ENCODE measurements at places on chromosomes 13 and 19.

- DNase-seq, result no peak
Observed at GRCh38 chr19:53810187-53810546, 13.9 kb downstream of the NLRP12 start.

GRCh38 chr13:49021953-49022352 lies 46.2 kb downstream of the FNDC3A start:
- no peak for DNase-seq

- DNase-seq, result no peak
Observed at GRCh38 chr19:16949496-16950023, 60.8 kb downstream of the F2RL3 start.

DNA sequence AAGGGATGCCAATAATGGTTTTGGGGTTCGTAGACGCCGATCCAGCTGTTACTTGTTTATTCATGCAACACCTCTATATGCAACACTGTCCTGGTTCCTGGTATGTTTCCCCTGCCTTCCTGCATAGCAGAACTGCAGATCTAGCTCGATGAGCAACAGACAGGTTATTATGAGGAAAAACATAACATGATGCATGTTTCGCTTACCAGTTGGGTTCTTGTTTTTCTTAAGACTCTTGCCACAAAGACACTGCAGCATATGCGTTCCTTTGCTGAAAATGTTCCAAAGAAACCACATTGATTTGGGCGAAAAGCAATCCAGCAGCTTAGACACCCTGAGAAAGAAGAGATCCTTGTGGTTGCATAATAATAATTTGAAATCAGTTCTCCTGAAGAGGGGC lies 583 bp downstream of the FGF14 start:
- no peak for DNase-seq

DNA sequence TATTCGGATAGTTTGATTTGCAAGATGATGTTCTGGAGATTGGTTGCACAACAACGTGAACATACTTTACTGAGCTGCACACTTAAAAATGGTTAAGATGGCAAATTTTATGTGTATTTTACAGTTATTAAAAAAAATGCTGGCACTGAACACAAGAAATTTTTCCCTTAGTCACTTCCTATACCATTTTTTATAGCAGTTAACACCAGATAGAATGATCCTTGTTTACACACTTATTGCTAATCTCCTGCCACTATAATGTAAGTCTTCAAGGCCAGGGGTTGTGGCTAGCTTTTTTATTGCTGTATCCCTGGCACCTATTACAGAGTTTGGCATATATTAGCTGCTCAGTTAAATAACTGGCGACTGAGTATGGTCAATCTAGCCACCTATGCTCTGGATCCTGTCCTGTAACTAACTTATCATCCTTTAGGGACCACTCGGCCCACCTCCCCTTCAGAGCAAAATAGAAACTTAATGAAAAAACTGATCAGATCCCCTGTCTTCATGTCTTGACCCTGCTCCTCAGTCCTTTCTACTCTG lies 2.0 kb upstream of the EBPL start:
- no peak for DNase-seq

GRCh38 chr19:38173291-38174041 lies 50.6 kb downstream of the DPF1 start:
- no peak for DNase-seq

DNA sequence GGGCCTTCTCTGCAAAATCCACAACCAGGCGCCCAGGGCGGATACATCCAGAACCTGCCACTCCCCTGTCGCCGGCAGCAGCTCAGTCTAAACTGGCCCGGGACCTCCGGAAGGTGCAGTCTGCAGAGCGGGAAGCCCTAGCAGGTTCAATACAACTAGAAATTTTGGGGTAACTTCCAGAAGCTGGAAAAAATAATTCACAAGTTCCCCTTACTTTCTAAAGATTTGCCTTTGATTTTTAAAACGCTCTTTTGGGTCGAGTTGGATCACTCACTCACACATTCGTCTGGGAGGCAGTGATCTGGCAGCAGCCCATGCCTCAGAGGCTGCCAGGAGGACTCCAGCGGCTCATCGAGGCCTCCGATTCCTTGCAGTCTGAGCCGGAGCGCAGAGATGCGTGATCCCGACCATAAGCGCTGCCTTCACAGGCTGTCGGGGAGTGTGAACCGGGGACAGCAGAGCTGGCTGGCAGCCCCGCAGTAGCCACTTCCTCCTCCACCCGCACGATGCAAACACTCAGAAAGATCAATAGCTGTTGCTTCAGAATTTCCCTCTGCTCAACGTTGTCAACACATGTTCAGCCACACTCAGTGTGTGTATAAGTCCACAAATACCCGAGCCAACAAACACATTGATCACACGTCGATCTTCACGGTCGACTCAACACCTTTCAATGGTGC lies 35.6 kb upstream of the ZNF507 start:
- no peak for DNase-seq

DNA sequence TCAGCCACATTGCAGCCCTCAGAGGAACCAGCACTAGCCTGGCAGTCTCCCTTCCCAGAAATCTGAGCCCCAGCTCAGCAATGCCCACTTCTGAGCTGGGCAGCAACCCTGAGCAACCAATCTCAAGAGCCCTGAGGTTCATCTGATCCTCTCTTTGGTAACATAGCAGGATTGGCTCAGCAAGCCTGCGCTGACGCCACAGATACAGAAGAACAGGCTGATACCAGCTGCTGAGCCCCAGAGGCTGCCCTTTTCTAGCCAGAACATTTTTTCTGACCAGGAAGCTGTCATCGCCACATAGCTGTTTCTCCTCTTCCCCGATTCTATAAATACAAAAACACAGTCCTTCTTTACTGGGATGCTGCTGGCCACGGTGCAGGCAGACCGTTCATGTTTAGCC lies 59.8 kb downstream of the TRPM4 start:
- DNase-seq, result no peak

- DNase-seq, result no peak
Observed at GRCh38 chr19:3617463-3617862, 9.1 kb downstream of the CACTIN start.

DNA sequence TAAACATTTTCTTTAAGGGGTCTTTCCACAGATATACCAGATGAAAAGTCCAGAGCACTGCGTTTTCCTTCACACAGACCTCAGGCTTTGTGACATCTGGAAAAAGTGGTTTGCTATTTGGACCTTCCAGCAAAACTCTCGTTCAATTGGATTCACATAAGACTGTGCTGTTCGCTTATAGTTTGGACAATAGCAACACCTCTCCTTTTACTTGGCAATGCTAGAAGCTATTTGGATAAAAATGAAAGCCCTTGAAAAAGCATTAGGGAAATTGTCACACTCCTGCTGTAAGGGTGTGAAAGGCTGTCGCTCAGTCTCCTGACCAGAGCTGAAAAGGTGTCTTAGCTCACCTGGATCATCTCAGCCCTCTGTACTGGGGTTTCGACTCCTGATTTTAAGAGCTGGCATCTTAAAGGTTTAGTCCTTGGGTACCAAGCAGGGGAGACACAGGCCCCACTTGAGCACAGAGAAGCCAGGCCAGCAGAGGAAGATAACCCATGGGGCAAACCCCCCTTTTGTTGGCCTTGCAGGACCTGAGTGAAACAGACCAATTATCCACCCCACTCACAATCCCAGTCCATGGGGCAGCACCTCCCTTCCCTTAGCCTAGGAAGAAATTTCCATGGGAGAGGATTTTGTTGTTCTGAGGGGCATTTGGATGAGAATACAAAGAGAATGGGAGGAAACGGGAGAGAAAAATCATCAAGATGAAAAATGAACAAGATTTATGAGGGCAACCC lies 257.6 kb downstream of the DLEU7 start:
- DNase-seq, result no peak

GRCh38 chr19:18219911-18220631 lies 6.2 kb downstream of the PDE4C start:
- DNase-seq, result no peak

DNA sequence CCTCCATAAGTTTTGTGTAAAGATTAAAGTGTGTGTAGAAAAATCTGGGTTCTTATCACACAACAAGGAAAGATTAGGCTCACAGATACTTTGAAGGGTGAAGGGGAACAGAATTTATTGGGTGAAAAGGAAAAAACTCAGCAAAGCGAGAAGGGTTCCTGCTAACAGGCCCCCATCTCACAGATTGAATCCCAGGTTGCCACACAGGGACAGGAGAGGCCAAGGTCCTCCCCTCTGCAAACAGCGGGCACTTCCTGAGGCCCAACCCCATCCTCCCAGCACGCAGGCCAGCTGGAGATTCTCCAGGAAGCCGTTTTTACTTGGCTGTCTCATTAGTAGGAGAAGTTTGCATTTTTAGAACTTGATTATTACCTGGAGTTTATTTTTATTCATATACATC lies 15.2 kb upstream of the ERCC5 start:
- DNase-seq, result no peak

DNA sequence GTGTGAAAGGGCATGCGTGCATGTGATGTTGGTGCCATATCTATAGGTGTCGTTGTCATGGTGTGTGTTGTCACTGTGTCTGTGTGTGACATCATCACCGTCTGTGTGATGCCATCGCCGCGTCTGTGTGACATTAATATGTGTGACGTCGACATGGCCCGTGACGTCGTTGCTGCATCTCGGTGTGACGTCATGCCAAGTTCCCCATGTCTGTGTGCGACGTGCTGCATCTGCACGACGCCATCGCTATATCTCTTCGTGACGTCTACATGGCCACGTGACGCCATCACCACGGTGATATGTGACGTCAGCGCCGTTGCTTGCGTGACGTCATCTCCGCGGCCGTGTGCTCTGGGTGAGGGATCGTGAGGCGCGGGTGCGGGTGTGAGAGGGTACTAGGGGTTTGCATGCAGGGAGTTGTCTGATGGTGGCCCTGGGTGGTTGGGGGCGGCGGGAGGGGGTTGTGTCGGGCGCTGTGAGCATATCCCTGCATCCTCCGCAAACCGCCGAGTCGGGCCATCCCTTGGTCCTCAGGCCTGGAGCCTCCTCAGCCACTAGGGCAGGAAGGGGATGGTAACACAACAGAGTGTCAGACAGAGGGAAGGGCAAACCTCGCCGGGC lies 14.6 kb downstream of the GTPBP3 start:
- no peak for DNase-seq

- no peak for DNase-seq
Observed at GRCh38 chr19:14632286-14632685, 42.4 kb downstream of the ADGRE3 start.

GRCh38 chr19:17703824-17704463 lies 15.3 kb upstream of the MAP1S start:
- DNase-seq, result peak; percentile 61

- no peak for DNase-seq
Observed at GRCh38 chr19:29855087-29855486, 43.3 kb downstream of the CCNE1 start.

- DNase-seq, result no peak
Observed at GRCh38 chr13:20363172-20363571, 131.1 kb upstream of the GJB6 start.

GRCh38 chr13:83794583-83794982 lies 87.7 kb downstream of the SLITRK1 start:
- no peak for DNase-seq

DNA sequence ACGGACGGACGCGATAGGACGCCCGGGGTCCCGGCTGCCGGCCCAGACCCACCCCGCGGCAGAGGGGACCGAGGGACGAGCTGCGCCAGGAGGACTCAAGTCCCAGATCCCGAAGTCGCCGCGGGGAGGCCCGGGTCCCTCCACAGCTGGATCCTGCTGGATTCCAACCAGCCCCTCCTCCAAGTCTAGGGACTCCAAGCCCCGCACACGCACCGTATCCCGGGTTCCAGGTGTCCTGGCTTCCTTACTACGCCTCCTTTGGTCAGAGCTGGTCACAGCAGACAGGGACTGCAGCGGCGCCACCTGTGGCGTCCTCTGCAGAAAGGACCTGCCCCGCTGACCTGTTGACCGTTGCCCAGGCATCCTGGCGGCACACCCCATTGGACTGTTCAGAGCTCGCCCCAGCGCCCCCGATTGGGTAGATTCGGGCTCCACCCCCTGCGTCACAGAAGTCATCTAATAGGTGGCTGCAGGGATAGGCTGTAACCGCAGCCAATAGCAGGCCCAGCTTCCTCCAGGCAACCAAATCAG lies 29.0 kb upstream of the ZNF709 start:
- no peak for DNase-seq

GRCh38 chr19:49069026-49069425 lies 3.5 kb downstream of the KCNA7 start:
- no peak for DNase-seq

GRCh38 chr19:46716672-46717033 lies 261 bp downstream of the PRKD2 start:
- no peak for DNase-seq

DNA sequence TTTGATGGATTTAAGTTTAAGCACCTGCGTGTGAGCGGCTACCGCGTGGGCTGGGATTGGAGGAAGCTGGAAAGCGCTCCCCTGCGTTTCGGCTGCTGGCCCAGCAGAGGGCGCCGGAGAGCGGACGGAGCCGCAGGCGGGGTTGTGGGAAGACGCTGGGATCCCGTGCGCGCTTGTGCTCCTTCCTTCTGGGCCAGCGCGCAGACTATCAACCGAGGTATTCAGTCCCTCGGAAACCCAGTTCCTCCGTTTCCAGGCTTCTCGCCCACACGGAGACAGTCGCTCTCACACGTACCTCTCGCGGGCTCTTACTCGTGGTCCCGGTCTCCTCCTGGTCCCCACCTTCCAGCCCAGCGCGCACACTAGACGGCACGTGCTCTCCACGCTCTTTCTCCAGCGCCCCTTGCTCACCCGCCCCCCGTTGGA lies 28.8 kb downstream of the EPN1 start:
- peak; percentile 32 for DNase-seq

DNA sequence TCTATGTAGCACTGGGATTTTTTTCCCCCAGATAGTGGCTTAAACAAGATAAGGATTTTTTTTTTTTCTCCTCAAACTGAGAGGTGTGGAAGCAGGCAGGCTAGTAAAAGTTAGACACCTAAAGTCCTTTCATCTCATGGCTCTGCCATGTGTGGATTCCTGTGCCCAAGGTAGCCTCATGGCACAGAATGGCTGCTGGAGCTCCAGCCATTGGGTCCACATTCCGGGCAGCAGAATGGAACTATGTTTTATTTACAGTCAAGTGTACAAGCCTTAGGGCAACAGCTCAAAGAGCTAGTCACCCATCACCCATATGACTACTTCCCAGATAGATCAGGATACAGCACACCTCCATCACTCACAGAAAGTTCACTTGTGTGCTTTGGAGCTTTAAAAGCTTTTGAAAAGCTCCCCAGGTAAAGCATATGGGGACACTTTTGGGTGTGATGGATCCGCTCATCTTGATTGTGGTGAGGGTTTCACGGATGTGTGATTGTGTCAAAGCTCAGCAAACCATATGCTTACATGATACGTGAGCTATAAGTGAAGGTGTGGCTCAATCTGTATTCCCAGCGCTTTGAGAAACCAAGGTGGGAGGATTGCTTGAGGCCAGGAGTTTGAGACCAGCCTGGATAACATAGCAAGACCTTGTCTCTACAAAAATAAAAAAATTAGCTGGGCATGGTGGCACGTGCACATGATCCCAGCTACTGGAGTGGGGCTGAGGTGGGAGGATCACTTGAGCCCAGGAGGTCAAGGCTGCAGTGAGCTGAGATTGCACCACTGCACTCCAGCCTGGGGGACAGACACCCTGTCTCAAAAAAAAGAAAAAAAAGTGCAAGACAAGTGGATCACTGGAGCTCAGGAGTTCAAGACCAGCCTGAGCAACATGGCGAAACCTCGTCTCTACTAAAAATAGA lies 18.1 kb downstream of the PGLS start:
- DNase-seq, result no peak

Measured in T-helper 2 cell (primary cell).